IMR-90 (cell line): ENCODE measurements at places on chromosomes 6 and 20.

DNA sequence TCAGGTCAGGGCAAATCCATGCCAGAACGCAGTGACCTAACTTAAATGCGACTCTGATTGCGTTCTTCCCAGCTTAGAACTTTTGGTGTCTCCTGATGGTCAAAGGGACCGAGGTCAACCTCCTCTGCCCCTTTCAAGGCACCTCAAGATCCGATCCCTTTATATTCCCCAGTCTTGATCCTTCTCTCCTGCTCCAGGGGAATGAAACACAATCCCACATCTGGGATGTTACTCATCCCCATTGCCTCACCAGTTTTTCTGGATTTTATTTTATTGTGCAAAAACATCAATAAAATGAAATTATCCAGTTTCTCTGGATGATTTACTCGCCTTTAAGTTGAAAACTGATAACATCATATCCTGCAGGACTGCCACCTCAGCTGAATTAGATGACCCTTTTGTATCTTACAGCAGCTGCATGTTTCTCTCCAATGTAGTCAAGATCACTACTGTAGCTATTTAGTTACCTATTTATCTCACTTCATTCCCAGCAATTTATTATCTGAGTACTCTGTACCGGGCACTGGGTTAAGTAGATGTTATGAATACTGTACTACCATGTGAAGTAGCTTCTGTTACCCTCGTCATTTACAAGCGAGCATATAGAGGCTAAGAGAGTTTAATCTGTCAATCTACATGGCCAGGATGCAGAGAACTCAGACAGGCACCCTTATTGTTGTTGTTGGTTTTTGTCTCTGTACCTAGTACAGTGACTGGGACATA, 44.0 kb downstream of the IRAK1BP1 start:
- DNase-seq, result no peak

DNA sequence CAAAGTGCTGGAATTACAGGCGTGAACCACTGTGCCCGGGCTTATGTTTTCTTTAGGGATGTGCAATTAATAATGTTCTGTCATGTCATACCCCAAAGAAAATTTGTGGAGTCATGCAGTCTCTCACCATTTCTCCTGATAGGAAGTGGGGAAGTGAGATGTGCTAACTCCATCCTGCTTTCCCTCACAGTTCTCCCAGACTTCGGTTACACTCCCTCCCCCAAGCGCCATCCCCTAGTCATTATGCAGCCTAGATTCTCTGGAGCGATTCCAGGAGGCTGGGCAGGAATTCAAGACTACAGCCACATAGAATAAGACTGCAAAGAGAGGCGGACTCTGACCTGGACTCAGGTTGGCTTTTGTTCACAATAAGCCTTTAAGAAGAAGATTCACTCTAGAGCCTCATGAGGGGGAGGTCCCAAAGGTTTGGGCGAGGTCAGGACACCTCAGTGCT, 271.4 kb downstream of the ALDH8A1 start:
- DNase-seq, result peak; percentile 79

- no peak for DNase-seq
Observed at GRCh38 chr20:2299301-2299700, 3.5 kb downstream of the TGM3 start.

- no peak for DNase-seq
Observed at GRCh38 chr6:45351667-45352066, 23.5 kb downstream of the RUNX2 start.

DNA sequence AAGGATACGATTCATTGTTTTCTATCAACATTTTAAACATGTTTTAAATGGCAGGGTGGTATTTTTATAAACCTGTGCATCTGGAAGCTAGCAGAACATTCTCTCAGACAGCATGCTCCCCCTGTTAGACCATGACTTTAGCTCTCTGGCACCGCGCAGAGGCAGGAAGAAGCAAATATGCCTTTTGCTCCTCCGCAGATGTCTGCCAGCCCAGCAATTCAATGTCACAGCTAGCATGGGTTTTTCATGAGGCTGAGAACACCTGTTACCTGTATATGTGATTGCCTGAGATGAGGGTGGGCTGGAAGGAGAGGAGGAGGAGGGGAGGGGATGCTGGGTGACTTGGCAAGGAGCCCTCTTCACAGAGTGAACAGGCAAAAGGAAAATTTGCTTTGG, 6.7 kb downstream of the MTCH1 start:
- DNase-seq, result peak; percentile 41

- peak; percentile 97 for DNase-seq
Observed at GRCh38 chr20:51327251-51327841, 215.2 kb downstream of the NFATC2 start.
